ENCODE measurements at places on chromosomes 5 and 9.
A peak's percentile ranks its signal among the peaks of the same experiment; 100 is the strongest.

DNA sequence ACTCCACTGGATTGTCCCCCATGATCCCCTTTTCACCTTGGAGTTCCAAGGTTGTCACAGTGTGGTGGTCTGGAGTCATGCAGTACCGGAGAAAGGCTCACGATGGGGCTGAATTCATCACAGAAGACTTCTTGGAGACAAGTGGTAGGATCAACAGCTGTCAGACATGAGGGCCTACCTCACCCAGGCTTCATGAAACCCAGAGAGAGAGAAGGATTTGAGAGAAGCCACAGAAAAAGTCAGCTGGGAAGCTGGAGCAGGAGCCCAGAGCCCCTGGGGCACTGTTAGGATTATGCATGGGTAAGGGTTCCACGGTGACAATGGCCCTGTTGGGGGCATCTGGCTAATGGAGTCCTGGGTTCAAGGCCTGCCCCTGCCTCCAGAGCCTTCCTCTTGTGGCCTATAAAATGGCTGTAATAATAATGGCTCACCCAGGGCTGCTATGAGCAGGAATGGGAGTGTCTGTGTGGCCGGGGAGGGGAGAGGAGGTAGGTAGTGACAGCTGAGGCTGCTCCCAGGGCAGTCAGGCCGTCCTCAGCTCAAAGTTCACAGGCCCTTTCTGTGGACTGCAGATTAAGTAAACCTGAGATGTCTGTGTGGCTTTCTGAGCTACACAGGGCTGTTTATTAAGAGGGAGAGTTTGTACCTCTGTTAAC lies 910 bp downstream of the TRIM14 start:
- peak; percentile 64 for DNase-seq

GRCh38 chr5:148816782-148817181 lies 9.6 kb upstream of the ADRB2 start:
- DNase-seq, result no peak

DNA sequence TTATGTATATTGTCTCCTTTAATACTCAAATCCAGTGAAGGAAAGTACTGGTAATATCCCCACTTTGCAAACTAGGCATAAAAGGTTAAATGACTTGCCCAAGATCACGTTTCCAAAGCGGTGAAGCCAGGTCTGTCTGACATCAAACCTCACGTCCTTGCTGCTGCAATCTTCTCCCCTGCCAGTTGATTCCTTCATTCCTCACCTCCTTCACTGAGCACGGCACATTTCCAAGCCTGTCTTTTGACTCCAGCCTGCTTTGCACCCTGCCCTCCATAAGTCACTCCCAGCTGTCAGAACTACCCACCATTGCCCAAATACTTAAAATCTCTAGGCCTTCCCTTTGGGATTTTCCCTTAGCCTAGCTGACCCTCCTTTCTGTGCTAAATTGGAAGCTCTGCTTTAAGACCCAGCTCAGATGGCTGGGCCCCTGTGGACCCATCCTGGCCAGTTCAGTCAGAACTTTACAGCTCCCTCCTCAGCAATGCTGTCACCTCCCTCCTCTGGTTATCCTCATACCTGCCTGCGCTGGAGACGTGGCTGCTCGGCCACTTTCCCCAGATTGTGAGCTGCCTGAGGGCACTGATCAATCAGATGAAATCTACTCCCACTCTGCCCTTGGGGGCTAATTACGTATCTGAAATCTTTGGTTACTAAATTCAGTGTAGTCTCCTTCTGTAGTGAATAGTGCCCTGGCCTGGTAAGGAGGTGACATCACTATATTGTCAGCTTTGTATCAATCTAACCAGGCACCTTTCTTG lies 51.2 kb downstream of the SLC36A1 start:
- no peak for DNase-seq

DNA sequence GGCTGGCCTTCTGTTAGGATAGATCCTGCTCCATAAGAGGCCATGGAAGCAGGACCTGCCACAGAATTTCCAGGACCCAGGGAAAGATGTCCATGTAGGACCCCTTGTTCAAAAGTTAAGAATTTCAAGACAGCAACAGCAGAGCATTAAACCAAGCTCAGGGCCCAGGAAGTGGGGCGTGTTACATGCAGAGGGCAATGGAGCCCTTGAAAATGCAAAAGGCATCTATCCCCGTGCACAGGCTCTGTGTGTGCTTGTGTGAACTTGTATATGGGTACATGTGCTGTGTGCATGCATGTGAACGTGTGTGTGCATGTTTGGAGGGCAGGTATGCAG lies 14.4 kb upstream of the NKD2 start:
- no peak for DNase-seq

GRCh38 chr5:120528609-120529008 lies 64.5 kb downstream of the PRR16 start:
- DNase-seq, result no peak

GRCh38 chr9:125630436-125630835 lies 76.6 kb downstream of the MAPKAP1 start:
- DNase-seq, result no peak

GRCh38 chr9:114697951-114698351 lies 16.0 kb upstream of the TEX48 start:
- DNase-seq, result no peak

- no peak for DNase-seq
Measured at GRCh38 chr5:53438486-53439472, 41.6 kb upstream of the FST start.

DNA sequence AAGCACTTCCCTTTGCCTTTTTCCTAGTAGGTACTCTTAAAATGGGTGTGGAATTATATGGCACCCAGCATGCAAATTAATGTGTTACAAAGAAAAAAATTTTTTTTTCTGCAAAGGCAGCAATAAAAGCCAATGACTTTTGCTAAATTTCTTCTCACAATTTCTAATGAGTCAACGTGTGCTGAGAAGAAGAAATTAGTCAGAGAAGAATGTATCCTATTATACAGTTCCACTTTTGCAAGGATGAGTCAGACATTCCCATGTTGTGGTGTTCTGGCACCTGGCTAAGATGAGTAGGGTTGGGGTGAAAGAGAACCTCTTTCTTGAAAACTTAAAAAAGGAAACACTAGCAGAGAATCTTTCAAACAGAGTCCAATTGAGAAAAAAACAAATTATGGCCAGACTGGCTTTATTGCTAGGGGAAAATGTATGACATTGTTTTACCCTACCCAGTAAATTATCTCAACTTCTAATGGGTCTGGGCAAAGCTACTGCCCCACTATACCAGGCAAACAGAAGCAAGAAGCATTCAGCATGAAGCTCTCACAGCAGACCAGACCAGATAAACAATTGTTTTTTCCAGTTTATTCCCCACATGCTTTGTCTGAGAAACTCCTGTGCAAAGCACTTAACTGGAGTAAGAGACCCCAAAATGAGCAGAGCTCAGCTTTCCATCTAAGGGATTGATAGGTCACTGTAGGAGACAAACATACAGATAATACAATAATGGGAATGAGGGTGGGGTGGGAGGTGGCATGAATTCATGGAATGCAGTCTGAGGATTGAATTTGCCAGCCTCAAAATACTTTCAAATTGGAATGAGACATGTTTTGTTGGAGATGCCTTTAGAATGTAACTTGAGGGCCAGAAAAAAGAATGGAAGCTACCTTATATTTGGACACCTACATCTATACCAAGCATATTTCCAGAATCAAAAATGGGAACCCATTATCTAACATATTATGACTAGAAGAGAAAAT lies 220.8 kb upstream of the RFX3 start:
- no peak for DNase-seq

DNA sequence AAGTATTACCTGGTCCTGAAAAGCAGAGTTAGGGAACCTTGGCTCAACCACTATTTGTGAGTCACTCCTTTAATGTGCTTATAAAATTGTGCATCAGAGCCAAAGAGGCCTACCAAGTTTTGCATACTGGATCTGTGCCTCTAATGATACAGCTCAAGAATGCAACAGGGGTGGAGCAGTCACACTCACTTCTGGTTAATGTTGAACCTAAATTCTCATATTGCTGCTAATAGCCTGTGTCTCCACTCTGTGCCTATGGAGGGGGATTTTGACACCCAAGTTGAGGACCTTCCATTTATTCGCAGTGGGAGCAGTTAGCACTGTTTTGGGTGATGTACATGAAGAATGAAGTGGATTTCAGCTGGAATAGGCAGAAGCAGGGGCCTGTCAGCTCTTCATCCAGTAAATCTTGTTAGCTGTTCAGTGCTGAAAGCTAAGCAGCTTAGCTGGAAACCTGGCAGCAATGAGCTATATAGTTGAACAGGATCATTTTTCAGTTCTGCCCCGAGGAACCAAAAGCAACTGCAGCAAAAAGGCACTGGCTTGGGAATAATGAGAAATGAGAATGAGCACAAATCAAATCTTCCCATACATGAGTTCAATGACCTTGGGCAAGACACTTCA lies 9.7 kb downstream of the SH3TC2 start:
- no peak for DNase-seq

- no peak for DNase-seq
Measured at GRCh38 chr9:94741866-94742265, 15.4 kb downstream of the AOPEP start.

DNA sequence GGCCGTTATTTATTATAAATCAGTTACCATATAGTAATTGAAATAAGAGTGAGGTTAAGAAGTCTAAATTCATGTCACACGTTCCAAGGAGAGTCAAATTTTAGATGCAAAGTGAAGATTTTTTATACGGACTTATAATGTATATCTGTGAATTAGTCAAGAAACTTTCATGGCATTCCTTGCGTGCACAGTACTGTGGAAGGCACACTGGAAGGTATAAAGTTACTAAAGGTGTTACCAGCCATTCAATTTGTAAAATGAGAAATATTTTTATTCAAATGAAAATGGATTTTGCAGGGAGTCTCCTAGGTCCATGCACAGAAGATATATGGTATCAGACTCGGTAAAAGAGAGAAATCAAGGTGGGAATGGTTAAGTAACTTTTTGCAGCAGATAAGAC lies 408.1 kb upstream of the CTNND2 start:
- DNase-seq, result no peak

DNA sequence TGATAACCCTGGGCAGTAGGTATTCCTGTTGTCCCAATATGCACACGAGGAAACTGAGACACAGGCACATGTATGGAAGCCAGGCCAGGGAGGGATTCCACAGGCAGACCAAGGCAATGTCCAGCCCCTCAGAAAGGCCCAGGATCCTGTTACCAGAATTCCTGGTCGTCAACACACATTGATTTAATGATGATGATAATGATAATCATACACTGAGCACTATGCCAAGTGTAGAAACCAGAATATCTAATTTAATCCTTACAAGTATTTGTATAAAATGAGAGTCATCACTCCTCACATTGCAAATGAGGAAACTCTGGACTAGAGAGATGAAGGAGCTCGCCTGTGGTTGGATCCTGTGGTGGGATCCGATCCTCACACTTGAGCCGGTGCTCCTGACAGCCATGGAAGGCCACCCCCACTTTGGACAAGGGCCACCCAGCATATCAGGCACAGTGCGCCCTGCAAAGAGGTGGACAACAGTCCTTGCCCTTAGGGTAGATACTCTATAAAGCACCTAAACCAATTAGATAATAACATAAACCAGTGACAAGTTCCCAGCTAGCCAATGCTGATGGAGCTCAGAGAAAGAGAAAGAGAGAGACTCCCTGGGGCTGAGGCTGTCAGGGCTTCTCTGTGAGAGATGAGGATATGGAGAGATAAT lies 185.3 kb downstream of the SLIT3 start:
- DNase-seq, result no peak

- DNase-seq, result no peak
Measured at GRCh38 chr9:70228118-70228517, 30.7 kb upstream of the SMC5 start.

DNA sequence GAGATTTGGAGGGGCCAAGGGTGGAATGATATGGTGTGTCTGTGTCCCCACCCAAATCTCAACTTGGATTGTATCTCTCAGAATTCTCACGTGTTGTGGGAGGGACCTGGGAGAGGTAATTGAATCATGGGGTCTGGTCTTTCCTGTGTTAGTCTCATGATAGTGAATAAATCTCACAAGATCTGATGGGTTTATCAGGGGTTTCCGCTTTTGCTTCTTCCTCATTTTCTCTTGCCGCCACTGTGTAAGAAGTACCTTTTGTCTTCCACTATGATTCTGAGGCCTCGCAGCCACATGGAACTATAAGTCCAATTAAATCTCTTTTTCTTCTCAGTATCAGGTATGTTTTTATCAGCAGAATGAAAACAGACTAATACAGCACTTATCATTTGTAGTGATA lies 29.5 kb upstream of the SPIN1 start:
- no peak for DNase-seq

DNA sequence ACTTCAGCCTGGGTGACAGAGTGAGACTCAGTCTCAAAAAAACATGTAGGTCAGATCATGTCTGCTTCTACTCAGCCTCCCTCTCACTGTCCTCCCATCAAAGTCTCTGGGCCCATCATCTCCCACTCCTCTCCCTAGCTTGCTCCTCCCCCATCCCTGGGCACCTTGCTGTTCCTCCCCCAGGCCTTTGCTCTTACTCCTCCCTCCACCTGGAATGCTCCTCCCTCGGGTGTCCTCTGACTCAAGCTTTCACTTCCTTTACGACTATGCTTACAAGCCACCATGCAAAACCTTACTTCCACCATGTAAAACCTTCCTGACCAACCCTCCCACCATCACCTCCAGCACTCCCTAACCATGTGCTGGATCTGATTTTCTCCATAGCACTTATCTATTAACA lies 51.5 kb downstream of the MTMR12 start:
- no peak for DNase-seq

DNA sequence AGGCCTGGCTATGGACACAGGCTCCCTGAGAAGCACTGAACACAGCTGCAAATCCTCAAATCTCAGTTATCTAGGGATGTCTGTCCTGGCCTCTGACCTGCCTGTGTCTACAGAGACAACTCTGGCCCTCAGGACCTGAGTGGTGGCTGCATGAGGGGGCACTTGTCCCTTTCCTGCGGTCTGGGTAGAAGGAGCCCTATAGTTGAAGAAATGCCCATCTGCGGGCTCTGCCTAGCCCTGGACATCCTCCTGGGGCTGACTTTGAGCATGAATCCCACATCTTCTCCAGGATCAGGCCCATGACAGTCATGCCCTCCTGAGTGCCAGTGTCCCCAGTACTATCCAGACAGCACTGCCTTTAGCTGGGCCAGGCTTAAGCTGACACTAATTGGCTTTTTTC lies 10.0 kb downstream of the DNAJB5 start:
- no peak for DNase-seq

GRCh38 chr5:96903300-96903699 lies 27.0 kb downstream of the ERAP2 start:
- no peak for DNase-seq

- no peak for DNase-seq
Measured at GRCh38 chr5:1668141-1668721, 131.4 kb downstream of the MRPL36 start.

GRCh38 chr5:21806943-21807342 lies 1046.2 kb downstream of the CDH12 start:
- DNase-seq, result no peak

DNA sequence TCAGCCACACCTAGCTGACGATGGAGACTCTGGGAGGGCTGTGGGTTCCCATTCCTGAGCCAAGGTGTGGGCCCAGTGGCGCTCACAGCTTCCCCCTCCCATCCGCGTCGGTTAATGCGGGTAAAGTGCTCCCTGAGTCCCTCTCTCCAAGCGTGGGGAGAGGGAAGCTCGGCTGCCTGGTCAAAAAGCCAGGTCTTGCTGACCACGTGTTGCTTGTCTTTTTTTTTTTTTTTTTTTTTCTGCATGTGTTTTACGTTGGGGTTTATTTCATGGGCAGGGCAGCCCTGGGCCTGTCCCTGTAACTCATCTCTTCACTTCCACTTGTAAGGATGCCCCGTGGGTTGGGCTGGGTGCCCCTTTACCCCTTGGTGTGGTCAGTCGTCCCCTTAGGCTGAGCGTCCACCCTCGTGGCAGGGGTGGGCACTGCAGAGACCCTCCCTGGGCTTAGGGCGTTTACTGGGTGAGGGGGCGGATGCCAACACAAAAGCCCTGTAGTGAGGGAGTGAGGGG lies 11.9 kb downstream of the NKD2 start:
- DNase-seq, result no peak

GRCh38 chr5:41797662-41798061 lies 72.6 kb downstream of the OXCT1 start:
- no peak for DNase-seq
